ENCODE measurements at places on chromosomes 5 and 9.

DNA sequence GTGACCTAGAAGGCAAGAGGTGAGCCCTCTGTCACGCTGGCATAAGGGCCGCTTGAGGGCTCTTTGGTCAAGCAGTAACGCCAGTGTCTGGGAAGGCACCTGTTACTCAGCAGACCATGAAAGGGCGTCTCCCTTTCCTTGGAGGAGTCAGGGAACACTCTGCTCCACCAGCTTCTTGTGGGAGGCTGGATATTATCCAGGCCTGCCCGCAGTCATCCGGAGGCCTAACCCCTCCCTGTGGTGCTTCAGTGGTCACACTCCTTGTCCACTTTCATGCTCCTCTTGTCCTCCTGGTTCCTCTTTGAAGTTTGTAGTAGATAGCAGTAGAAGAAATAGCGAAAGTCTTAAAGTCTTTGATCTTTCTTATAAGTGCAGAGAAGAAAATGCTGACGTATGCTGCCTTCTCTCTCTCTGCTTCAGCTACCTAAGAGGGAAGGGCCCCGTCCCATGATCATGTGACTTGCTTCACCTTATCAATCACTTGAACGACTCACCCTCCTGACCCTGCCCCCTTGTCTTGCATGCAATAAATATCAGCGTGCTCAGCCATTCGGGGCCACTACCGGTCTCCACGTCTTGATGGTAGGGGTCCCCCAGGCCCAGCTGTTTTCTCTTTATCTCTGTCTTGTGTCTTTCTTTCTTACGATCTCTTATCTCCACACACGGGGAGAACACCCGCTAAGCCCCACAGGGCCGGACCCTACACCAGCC, 16.7 kb upstream of the SCGB3A1 start:
- DNase-seq = no peak

- DNase-seq = peak; percentile 26
Observed at GRCh38 chr5:28779161-28779754, 1740.9 kb upstream of the CDH9 start.

DNA sequence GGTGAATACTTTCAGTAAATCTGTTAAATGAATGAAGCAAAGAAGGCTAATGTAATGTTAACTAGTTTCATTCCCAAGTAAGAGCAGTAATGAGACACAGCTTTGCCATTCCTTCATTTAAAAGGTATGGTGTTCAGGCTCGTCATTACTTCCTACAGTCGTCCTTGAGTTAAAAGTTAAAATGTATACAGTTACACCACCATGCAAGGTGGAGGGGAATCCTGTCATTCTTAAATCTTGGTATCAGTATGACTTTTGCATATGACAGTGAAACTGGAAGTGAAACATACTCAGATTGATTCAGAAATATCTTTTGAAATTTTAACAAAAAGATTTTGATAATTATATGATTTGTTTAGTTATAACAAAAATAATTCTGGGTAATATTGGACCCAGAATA, 25.9 kb downstream of the MTRR start:
- no peak for DNase-seq

DNA sequence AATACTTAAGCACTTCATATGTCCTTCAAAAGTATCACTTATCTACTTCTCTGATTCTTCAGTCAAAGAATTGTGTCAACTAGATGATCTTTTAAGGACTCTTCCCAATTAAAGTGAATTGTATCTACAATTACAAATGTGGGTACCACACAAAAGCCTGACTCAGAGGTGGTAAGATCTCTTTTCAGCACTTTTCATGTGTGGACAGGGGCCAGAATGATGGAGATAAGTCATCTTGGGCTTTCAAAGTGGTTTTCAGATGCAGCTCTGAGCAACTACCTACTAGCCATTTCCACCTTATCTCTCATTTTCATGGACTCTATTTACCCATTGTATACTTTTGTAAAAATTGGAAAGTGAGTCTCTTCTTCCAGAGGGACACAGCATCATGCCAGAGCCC, 8.4 kb downstream of the COX7C start:
- no peak for DNase-seq

- no peak for DNase-seq
Observed at GRCh38 chr5:139696894-139697658, 48.9 kb downstream of the CXXC5 start.

DNA sequence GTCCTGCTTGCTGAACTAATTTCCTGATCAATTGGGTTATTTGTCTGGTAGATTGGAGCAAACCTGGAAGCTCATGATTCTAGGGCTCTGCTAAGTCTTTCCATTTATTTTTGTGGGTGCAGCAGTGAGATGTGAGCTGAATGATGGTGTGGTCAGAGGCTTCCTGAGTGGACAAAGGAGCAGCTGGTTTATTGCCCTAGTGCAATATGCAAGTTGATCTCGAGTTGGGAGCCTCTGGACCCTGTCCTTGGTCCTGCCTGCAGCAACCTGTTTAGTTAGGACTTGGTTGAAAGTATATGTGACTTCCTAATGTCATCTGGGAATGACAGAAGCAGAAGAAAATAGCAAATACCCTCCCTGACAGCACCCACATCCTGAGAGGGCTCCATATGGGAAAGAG, 4.2 kb upstream of the UNC5A start:
- no peak for DNase-seq

DNA sequence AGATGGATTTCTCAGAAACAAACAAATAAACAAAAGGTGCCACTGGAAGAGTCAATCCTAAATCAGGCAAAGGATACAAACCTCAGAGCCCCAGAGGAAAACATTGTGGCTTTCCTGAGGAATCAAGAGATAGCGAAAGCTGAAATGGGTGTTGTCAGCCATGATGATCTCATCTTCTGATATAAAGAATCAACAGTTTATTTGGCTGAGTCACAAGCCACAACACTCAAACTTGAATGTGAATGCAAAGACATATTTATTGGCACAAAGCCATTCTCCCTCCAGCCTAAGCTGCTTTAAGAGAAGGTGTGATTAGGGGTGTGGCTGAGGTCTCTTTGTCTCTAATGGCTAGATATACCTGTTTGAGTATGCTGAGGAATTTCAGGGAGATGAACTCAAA, 73.3 kb upstream of the NREP start:
- peak; percentile 99 for DNase-seq

GRCh38 chr5:68176802-68177479, 38.6 kb upstream of the PIK3R1 start:
- no peak for DNase-seq

GRCh38 chr5:145161391-145161790, 673.8 kb downstream of the PRELID2 start:
- DNase-seq = no peak

- DNase-seq = no peak
Observed at GRCh38 chr5:41485533-41485932, 24.9 kb downstream of the PLCXD3 start.

GRCh38 chr9:136078024-136078423, 17.1 kb downstream of the NACC2 start:
- DNase-seq = no peak

- peak; percentile 98 for DNase-seq
Observed at GRCh38 chr5:27906931-27907601, 868.7 kb upstream of the CDH9 start.

GRCh38 chr9:100087218-100087617, 11.6 kb downstream of the ERP44 start:
- no peak for DNase-seq

DNA sequence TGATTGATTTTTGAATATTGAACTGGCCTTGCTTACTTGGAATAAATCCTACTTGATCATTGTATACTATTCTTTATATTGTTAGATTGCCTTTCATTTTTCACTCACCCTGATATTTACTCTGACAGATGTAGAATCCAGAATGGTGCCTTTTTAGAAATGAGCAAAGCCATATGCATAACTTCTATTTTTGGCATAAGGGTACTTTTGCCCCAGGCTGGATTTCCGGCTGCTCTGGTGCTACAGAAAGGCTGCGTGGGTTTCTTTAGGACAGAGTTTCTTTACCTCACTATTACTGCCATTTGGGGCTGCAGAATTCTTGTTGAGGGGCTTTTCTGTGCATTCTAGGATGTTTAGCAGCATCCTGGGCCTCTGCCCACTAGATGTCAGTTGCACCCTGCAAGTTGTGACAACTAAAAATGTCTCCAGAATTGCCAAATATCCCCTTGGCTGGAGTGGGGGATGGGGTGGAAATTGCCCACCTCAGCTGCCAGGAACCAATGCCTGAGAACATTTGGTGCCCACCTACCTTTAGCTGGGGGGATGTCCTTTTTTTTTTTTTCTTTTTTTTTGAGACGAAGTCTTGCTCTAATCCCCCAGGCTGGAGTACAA, 50.1 kb downstream of the SLC36A1 start:
- DNase-seq = no peak

DNA sequence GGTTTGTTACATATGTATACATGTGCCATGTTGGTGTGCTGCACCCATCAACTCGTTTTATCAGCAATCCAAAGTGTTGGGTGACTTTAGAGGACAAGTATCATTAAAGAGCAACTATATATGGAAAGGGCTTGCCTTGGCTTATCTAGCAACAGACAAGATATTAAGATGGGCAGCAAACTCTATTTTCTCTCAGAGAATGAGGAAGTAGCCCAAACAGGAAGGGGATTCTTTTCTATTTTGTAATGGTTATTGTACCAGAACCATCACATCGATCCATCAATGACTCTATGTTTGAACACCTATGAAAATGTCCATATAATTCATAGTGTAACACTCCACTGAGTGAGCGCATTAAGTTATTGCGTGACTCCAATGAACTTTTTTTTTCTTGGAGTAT, 260.1 kb upstream of the SLC24A2 start:
- no peak for DNase-seq

DNA sequence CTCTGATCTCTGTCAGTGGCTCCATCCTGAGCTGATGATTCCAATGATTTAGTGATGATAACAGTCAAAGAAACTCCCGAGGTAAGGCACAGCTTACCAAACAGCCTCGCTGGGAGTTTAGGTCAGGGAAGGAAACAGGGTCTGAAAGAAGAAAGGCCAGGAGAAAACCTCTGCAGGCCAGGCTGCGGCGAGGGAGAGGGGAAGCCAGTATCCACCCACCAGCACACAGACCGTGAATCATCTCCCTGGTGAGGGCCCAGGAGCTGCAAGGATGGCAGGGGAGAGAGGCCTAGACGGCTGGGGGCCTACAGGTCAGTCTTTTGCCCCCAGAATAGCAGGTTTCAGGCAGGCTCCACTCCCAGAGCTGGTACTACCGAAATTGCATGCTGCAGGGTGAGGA, 590.5 kb downstream of the CCDC171 start:
- no peak for DNase-seq

DNA sequence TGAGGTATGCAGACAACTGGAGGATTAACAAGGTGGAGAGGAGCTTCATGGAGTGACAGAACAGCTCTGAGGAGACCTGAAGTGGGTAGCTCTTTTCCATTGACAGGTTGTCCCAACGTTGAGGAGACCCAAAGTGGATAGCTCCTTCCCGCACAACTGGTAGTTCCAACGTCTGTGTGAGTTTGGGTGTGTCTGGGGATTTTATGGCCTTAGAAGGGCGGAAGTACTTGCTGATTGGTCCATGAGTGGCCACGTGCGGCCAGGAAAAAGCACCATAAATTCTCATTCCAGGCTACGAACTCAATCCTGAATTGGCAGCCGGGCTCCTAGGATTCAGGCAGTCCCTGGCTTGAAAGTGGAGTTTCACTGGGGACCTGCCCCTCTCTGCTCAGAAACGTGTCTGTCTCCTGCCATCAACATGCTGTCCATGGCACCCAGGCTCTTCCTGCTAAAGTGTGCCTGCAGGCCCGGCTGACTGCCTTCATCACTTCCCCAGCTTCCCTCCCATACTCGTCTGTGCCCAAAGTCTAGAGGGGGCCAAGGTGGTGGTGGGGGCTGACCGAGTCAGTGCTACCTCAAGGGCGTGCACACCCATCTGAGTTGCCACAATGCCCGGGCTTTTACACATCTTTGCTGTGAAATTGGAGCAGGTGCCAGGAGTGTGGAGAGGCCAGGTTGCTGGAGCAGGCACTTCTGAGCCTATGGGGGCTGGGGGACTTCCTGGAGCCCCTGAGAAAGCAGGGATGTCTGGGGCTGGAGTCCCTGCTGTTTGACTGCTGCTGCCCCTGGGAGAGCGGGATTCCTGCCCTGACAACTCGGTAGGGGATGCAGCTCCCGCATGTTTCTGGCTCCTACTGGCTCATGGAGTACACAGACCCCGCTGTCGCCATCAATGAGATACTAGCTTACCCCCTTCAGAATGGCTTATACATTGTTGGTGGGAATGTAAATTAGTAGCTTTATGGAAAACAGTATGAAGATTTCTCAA, 2034.6 kb upstream of the ACO1 start:
- no peak for DNase-seq

GRCh38 chr5:108878756-108879155, 131.1 kb downstream of the FER start:
- no peak for DNase-seq

- no peak for DNase-seq
Observed at GRCh38 chr9:73579823-73580222, 428.2 kb downstream of the ANXA1 start.

- DNase-seq = peak; percentile 66
Observed at GRCh38 chr9:23492126-23493002, 333.7 kb downstream of the ELAVL2 start.

DNA sequence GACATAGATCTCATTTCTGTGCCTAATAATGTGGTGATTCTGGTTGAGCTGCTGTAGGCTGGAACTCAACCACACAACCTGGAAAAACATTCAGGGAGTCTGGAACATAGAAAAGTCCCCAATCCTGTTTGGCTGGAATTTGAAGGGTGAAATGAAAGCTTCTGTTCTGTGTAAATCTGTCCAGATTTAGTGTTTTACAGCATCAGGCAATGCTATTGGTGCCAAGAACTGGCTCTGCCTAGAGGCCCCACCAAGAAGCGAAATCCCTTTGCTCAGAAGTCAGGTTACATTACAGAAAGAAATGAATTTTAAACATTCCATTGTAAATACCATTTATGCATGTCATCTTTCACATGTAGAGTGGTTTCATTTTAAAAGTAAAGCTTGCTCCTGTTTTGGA, 56.3 kb downstream of the TMEM174 start:
- DNase-seq = no peak

- no peak for DNase-seq
Observed at GRCh38 chr5:131916481-131916880, 29.0 kb downstream of the MEIKIN start.

GRCh38 chr5:168409591-168410458, 76.4 kb upstream of the RARS1 start:
- DNase-seq = peak; percentile 63

- DNase-seq = no peak
Observed at GRCh38 chr5:178323961-178324360, 91.4 kb upstream of the PHYKPL start.

DNA sequence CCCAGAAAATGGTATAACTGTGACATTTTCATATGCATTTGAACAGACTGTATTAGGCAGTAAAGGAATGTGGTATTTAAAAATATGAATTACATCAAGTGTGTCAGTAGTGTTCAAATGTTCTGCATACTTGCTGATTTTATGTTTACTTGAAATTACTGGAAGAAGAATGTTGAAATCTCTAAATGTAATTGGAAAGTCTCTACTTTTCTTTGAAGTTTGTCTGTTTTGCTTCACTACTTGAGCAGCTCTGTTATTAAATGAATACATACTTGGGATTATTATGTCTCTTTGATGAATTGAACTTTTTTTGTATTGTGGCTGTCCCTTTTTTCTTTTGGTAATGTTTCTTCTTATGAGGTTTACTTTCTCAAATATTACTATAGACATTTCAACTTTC, 205.6 kb downstream of the TAF11L14 start:
- no peak for DNase-seq

GRCh38 chr5:57072218-57072892, 101.5 kb upstream of the GPBP1 start:
- DNase-seq = no peak

- no peak for DNase-seq
Observed at GRCh38 chr9:94872891-94873511, 146.5 kb downstream of the AOPEP start.
